ENCODE measurements at places on chromosomes 1 and 21. TPM values are rescaled to one million over a fixed set of nuclear protein-coding genes. Genes with fewer than 3 reads are reported as not detected.

DNA sequence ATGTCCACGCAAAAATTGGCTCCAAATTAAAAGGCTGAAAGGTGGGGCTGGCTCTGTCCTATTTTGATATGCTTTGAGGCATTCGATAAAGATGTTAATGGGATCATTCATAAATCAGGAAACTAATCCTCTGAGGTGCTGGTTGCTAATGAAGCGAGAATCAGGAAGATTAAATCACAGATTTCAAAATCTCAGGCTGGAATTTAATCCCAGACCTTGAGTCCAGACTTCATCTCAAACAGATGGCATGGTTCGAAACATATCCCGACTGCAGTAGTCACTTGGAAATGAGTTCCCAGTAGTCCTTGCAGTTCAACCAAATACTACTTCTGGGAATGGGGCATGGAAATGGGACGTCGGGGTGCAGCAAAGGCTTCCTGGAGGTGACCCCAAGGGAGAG lies 4.5 kb upstream of the KLF17 start:
- no peaks in the 10 kb centered on the region for H3K36me3 ChIP-seq
- no peak overlapping the region for H3K27ac ChIP-seq
- no peaks in the 10 kb centered on the region for H3K27me3 ChIP-seq
- no peak overlapping the region for H3K4me3 ChIP-seq
- H3K4me1 ChIP-seq = no peaks in the 10 kb centered on the region
- no peak for DNase-seq

DNA sequence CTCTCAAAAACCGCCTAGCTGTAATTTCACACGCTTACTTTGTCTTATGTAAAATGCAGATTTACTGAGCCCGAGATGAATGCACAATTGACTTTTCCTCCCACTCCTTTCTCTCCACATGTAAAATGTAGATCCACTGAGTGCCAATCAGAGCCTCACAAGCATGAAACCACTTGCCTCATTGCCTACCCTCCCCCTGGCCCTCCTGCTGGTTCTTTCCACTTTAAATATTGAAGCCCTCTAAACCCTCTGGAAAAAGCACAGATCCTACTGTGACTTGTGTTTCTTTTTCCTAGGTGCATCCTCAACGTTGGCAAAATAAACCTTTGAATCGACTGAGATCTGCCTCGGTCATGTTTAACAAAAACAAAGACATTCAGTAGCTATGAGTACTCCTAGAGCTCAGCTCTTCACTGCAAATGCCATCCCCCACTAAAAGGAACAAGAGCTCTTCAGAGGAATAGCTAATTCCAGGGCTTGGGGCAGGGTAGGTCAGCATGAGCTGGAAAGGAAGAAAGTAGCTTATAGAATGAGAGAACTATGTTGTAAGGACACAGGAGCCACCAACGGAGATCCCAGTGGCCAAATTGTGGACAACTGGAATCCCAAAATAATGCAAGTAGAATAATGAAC lies 365.5 kb upstream of the RUNX1 start:
- H3K36me3 ChIP-seq = no peaks in the 10 kb centered on the region
- H3K27me3 ChIP-seq = peaks cover 36% of the 10 kb centered on the region
- H3K4me1 ChIP-seq = no peaks in the 10 kb centered on the region
- H3K4me3 ChIP-seq = no peak overlapping the region
- H3K27ac ChIP-seq = no peak overlapping the region

- peaks cover 53% of the 10 kb centered on the region for H3K27me3 ChIP-seq
- H3K36me3 ChIP-seq = no peaks in the 10 kb centered on the region
- DNase-seq = no peak
- H3K27ac ChIP-seq = no peak overlapping the region
Measured at GRCh38 chr1:22925111-22925510, 47.6 kb downstream of the LACTBL1 start.

- DNase-seq = no peak
- peaks cover 28% of the 10 kb centered on the region for H3K4me1 ChIP-seq
- H3K27ac ChIP-seq = no peak overlapping the region
- no peak overlapping the region for H3K4me3 ChIP-seq
- H3K36me3 ChIP-seq = no peaks in the 10 kb centered on the region
- H3K27me3 ChIP-seq = no peaks in the 10 kb centered on the region
Measured at GRCh38 chr1:218700666-218701065, 355.5 kb downstream of the TGFB2 start.

DNA sequence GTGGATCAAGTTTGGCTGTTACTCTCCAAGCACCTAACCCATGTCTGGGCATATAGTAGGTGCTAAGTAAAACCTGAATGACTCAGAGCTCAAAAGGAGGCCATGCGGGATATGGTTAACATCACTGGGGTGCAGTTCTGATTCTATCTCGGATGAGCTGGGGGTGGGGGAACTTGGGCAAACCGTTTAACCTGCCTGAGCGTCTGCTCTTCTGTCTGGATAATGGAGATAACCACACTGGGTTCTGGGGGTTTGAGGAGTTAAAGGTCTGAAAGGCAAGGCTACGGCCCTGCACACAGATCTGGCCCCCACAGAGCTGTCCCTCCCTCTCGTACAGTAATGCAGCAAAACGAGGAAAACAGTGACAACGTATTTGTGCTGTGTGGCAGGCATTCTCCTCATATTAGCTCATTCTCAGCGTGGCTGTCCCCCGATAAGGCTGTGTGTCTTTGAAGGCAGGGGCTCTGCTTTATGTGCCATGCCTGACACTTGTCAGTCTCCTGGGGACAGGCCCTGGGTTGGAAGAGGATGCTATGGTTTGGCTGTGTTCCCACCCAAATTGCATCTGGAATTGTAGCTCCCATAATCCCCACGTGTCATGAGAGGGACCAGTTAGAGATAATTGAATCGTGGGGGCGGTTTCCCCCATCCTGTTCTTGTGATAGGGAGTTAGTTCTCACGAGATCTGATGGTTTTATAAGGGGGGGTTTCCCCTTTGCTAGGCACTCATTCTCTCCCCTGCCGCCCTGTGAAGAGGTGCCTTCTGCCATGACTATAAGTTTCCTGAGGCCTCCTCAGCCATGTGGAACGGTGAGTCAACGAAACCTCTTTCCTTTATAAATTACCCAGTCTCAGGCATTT lies 6.8 kb upstream of the ALDH4A1 start:
- no peaks in the 10 kb centered on the region for H3K4me1 ChIP-seq
- H3K4me3 ChIP-seq = no peak overlapping the region
- H3K36me3 ChIP-seq = peaks cover 52% of the 10 kb centered on the region
- H3K27me3 ChIP-seq = no peaks in the 10 kb centered on the region

DNA sequence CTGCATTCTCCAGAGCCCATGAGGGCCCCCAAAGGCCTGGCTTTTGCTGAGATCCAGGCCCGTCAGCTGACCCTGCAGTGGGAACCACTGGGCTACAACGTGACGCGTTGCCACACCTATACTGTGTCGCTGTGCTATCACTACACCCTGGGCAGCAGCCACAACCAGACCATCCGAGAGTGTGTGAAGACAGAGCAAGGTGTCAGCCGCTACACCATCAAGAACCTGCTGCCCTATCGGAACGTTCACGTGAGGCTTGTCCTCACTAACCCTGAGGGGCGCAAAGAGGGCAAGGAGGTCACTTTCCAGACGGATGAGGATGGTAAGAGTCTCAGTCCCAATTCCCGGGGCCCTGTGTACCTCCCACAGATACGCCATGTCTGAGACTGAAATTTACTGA lies 39.1 kb downstream of the PTPRU start:
- H3K4me1 ChIP-seq = peaks cover 21% of the 10 kb centered on the region
- no peak overlapping the region for H3K27ac ChIP-seq
- no peak overlapping the region for H3K4me3 ChIP-seq
- DNase-seq = no peak

GRCh38 chr1:97424209-97424608 lies 496.6 kb downstream of the DPYD start:
- H3K27me3 ChIP-seq = no peaks in the 10 kb centered on the region
- H3K36me3 ChIP-seq = no peaks in the 10 kb centered on the region
- no peak overlapping the region for H3K4me3 ChIP-seq
- no peaks in the 10 kb centered on the region for H3K4me1 ChIP-seq
- no peak overlapping the region for H3K27ac ChIP-seq

GRCh38 chr1:8134546-8135235 lies 108.6 kb upstream of the ERRFI1 start:
- H3K36me3 ChIP-seq = no peaks in the 10 kb centered on the region
- H3K27ac ChIP-seq = peak overlapping the region; percentile 61
- H3K4me1 ChIP-seq = peaks cover 42% of the 10 kb centered on the region
- no peak for DNase-seq
- peak overlapping the region; percentile 18 for H3K4me3 ChIP-seq
- H3K27me3 ChIP-seq = no peaks in the 10 kb centered on the region

GRCh38 chr1:181087400-181087901 lies 1.0 kb upstream of the IER5 start:
- H3K27me3 ChIP-seq = no peaks in the 10 kb centered on the region
- peak overlapping the region; percentile 94 for H3K27ac ChIP-seq
- H3K4me3 ChIP-seq = peak overlapping the region; percentile 100
- H3K36me3 ChIP-seq = peaks cover 47% of the 10 kb centered on the region
- H3K4me1 ChIP-seq = peaks cover 35% of the 10 kb centered on the region

- no peaks in the 10 kb centered on the region for H3K36me3 ChIP-seq
- H3K4me1 ChIP-seq = no peaks in the 10 kb centered on the region
- DNase-seq = no peak
- H3K27ac ChIP-seq = no peak overlapping the region
Measured at GRCh38 chr1:14875524-14876509, 277.3 kb downstream of the KAZN start.

GRCh38 chr21:28632755-28633408 lies 359.8 kb downstream of the LTN1 start:
- peak overlapping the region; percentile 19 for H3K4me3 ChIP-seq
- peak; percentile 74 for DNase-seq
- H3K36me3 ChIP-seq = no peaks in the 10 kb centered on the region
- H3K27ac ChIP-seq = peak overlapping the region; percentile 84
- peaks cover 41% of the 10 kb centered on the region for H3K4me1 ChIP-seq

- H3K27ac ChIP-seq = no peak overlapping the region
- no peak overlapping the region for H3K4me3 ChIP-seq
- peaks cover 70% of the 10 kb centered on the region for H3K36me3 ChIP-seq
- no peaks in the 10 kb centered on the region for H3K27me3 ChIP-seq
- no peak for DNase-seq
Measured at GRCh38 chr1:21874328-21874727, 62.3 kb downstream of the LDLRAD2 start.

GRCh38 chr1:218674280-218674773 lies 329.2 kb downstream of the TGFB2 start:
- no peak for DNase-seq
- no peaks in the 10 kb centered on the region for H3K4me1 ChIP-seq
- H3K27me3 ChIP-seq = no peaks in the 10 kb centered on the region
- H3K27ac ChIP-seq = no peak overlapping the region
- no peak overlapping the region for H3K4me3 ChIP-seq

DNA sequence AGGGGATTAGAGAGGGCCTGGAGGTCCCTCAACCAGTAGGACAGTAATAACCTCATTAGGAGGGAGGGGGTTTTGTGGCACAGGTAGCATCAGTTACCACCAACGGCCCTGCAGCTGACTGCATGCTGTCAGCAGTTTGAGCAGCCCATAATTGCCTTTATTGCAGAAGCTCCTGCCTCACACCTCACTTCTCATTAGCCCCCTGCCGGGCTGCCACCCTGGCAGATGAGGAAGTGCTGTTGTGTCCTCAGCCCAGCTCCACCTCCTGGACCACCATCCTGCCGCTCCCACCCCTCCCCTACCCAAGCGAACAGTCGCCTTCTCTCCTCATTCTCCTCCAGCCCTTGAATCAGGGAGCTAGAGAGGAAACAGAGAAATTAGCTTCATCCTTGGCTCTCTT lies 237.4 kb downstream of the LMX1A start:
- peaks cover 17% of the 10 kb centered on the region for H3K4me1 ChIP-seq
- no peak for DNase-seq
- H3K36me3 ChIP-seq = no peaks in the 10 kb centered on the region
- H3K27ac ChIP-seq = no peak overlapping the region
- no peak overlapping the region for H3K4me3 ChIP-seq

- H3K36me3 ChIP-seq = peaks cover 86% of the 10 kb centered on the region
- no peaks in the 10 kb centered on the region for H3K27me3 ChIP-seq
Measured at GRCh38 chr1:39360731-39361130, 130.7 kb upstream of the BMP8A start.

DNA sequence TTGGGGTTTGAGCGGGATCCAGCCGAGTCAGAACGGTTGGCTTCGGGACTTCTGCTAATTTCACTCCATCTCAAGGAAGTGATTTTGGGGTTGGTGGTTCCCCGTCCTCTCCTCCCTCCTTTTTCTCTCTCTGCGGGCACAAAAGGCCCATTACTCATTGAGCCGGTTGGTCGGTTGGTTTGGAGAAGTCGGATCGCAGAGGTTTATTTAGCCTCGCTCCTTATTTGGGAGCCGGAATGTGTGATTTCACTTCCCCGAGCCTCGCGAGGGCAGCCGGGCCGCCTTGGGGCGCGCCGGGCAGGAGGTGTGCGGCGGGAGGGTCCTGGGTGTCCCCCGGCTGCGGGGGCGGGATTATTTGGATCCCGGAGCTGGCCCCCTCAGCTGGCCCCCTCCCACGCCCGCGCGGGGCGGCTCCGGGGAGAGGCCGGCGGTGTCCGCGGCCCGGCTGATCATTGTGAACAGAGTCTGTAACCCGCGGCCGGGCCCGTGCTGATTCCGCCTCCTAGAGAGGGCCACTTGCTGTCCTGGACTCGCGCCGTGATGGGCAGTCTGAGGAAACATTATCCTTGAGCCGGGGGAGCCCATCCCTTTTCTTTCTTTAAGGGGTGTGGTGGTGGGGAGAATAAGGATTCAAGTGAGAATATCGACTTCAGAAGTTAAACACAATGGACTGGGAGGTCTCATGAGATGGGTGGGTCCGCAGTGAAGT lies 1.2 kb downstream of the MAPKAPK2 start:
- H3K27me3 ChIP-seq = no peaks in the 10 kb centered on the region
- H3K36me3 ChIP-seq = peaks cover 7% of the 10 kb centered on the region
- DNase-seq = peak; percentile 91
- H3K4me1 ChIP-seq = peaks cover 56% of the 10 kb centered on the region
- H3K4me3 ChIP-seq = peak overlapping the region; percentile 93

- H3K4me1 ChIP-seq = peaks cover 12% of the 10 kb centered on the region
- H3K36me3 ChIP-seq = no peaks in the 10 kb centered on the region
- peak; percentile 47 for DNase-seq
- H3K4me3 ChIP-seq = peak overlapping the region; percentile 23
- H3K27ac ChIP-seq = no peak overlapping the region
Measured at GRCh38 chr21:41142051-41142795, 25.7 kb upstream of the BACE2 start.

DNA sequence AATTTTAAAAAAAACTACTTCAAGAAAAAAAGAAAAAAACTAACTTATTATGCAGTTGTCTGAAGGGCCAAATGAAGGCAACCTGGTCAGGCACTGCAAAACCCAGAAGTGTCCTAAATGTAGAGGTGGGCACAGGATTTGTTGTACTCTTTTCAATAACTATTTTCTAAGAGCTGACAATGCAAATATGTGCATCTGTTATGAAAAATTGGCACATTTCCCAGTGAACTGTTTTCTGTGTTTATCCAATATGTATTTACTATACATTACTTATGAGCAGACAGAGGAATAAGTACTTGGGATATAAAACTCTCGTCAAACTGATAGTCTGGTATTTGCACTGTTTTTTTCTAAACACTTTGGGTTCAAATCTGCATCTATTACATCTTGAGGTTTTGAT lies 188.0 kb upstream of the C21orf91 start:
- H3K36me3 ChIP-seq = peaks cover 6% of the 10 kb centered on the region
- peak; percentile 1 for DNase-seq
- H3K27ac ChIP-seq = no peak overlapping the region

- no peak overlapping the region for H3K27ac ChIP-seq
- no peaks in the 10 kb centered on the region for H3K36me3 ChIP-seq
- H3K4me3 ChIP-seq = no peak overlapping the region
Measured at GRCh38 chr1:41833519-41834000, 85.2 kb downstream of the HIVEP3 start.

The HSD3B2 gene
- total RNA-seq = not detected

The MPL gene
- not detected for total RNA-seq

The FOXD2 gene
- total RNA-seq = 0.44 TPM

The AVPR1B gene
- not detected for total RNA-seq

The OLFML2B gene
- not detected for total RNA-seq

The TSPEAR gene
- total RNA-seq = not detected

The LRRC53 gene
- not detected for total RNA-seq

The ARID4B gene
- total RNA-seq = 48.7 TPM

The KCNE2 gene
- total RNA-seq = not detected

The NR5A2 gene
- not detected for total RNA-seq

Data from MCF 10A (cell line).